ENCODE measurements at places on chromosomes 6 and 20.
A peak's percentile ranks its signal among the peaks of the same experiment; 100 is the strongest.

GRCh38 chr20:1623501-1624205 lies 3.8 kb upstream of the SIRPB1 start:
- DNase-seq, result no peak

- no peak for DNase-seq
These were observed 543.1 kb upstream of the IRAK1BP1 start for GRCh38 chr6:78324213-78324612.

GRCh38 chr6:110944681-110945151 lies 13.8 kb upstream of the GTF3C6 start:
- peak; percentile 73 for DNase-seq

- DNase-seq, result peak; percentile 56
These were observed 11.8 kb upstream of the GSTA1 start for GRCh38 chr6:52815167-52816092.

- DNase-seq, result no peak
These were observed 23.2 kb downstream of the L3MBTL3 start for GRCh38 chr6:130041594-130041993.

DNA sequence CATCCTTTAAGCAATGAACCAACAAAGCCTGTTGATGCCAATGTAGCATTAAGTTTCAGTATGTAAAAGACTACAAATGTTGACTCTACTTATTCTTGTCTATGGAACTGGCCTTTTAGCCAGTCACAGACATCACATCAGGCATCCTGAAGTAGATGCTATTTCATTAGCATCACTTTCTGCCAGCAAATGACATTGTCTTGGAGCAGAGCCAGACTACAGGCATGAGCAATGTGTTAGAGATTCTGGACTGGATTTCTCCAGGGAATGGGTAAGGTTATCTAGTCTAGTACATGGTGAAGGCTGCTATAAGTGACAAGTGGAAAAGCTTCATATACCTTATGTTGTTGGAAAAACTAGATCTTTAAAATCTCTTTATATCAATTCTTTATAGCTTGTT lies 142.9 kb downstream of the ADGRB3 start:
- DNase-seq, result peak; percentile 63

- no peak for DNase-seq
These were observed 67.7 kb downstream of the HMGCLL1 start for GRCh38 chr6:55511122-55511800.
